ENCODE measurements at places on chromosomes 2 and 18.

DNA sequence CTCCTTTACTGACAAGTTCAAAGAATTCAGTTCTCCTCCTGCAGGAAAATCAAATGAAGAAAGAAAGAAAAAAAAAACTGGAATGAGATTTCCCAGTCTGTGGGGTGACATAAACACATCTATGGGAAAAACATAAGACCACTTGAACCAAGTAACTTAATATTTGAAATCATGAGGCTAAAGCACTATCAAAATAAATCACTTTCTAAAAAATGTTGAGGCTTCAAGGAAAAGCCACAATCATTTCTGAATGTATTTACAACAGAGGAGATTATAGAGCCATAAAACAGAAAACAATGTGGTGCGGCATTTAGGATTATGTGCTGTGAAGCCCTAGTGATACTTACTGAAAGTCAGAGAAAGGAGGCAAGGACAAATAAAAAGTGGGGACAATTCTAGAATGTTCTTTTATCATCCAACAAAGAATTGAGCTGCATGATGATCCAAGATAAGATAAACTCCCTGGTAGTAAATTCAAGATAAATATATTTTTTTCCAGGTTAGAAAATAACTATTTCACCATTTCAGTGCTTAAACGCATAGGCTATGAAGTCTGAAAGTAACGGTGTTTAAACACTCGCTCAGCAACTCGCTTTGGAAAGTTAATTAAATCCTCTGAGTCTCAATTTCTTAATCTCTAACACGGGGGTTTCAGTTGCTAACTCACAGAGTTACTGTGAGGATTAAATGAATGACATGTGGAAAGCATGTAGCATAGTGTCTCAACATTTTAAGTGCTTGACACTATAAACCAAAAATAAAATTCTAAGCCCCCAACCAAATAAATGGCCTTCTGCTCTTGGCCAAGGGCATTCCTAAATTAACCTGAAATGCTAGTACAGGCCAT lies 288.5 kb downstream of the AGPS start:
- no peak for DNase-seq

- no peak for DNase-seq
Observed at GRCh38 chr2:10842506-10842905, 29.9 kb upstream of the PDIA6 start.

DNA sequence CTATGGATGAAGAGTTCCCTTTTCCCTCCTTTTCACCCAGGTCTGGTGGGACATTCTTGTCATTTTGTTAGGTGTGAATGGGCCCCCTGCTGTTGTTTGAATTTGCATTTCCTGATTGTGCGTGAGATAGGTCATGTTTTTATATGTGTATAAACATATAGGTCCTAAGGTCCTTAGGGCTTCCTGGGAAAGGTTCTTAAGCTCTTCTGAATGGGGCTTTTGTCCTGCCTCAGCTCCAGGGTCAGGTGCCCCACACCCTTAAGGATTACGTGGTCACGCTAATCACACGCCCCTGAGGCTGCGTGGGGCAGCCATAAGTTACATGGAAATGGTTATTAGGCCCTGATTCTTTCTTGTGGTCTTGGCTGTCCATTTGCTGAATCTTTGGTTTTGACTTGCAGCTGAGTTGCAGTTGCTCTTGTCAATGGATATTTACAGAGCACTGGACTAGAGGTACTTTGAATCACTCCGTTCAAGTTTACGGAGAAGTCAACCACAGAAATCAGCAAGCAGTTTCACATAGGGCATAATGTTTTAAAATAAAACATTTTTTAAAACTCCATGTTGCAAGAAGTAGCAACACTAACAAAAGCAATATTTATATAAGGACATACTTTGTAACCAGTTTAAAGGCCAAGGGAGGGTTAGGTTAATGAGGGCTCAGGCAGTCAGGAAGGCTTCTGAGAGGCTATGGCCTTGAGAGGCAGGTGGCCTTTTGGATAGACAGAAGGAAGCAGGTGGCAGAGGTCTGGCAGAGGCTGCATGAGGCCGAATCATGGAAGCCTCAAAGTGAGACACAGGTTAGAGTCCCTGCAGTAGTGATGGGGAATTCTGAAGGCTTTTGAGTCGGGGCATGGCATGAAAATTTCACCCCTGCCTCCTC lies 24.2 kb downstream of the LIPG start:
- DNase-seq: no peak

DNA sequence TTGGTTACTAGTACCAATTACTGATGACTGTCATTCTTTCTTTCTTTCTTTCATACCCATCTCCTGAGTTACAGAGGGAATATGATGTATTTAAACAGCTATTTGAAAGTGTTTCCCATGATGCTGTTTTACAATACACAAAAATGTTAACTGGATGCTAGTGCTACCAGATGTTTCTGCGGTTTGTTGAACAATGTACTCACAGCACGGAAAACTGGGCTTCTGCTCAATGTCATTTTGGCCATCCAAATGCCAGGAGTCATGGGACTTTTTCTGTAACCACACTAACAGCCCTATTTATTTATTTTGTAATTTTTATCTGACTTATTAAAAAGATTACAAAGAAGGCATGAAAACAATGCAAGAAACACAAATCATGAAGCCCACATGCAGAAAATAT lies 313.8 kb downstream of the RIT2 start:
- no peak for DNase-seq

GRCh38 chr2:174667250-174667860 lies 69.8 kb upstream of the WIPF1 start:
- no peak for DNase-seq

DNA sequence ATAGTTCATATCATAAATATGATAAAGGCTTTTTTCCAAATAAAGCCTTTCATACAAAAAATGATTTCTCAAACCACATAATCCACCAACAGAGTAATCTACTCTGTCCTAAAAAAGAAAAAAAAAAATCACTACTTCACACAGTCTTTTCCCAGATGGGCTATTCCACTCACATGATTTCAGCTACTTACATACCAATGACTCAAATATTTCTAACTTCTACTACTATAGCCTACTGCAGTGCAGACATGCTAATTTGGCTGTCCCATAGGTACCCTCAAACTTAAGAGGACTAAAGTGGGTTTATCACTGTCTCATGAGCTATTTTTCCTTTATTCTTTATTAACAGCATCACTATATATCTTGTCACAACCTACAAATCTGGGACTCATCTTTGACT lies 57.4 kb downstream of the SLC66A3 start:
- no peak for DNase-seq

DNA sequence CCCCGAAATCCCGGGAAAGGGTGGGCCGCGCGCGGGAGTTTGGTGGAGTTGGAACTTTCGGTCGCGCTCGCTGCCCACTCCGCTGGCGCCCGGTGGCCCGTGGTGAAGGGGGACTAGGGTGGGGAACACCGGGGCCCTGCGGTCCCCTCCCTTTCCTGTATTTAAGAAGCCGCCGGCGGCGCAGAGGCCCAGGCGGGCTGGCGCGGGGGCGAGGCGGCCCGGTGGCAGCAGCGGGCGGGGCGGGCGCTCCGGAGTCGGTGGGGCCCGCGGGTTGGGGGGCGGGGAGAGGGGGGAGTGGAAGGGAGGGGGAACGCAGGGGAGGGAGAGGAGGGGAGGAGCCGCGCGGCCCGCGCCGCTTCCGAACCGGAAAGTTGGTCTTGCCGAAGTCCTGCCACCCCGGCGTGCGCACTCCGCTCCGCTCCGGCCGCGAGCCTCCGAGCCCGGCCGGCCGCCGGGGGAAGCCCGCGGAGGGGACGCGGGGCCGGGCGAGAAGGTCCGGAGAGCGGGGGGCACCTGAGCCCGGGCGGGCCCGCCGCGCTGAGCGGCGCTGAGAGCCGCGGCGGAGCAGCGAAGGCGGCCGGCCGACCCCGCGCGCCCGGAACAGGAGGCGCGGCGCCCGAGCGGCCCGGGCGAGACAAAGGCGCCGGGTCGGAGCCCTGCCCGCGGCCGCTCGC lies 425 bp upstream of the SALL3 start:
- no peak for DNase-seq

GRCh38 chr2:9758741-9759140 lies 84.5 kb upstream of the TAF1B start:
- no peak for DNase-seq

DNA sequence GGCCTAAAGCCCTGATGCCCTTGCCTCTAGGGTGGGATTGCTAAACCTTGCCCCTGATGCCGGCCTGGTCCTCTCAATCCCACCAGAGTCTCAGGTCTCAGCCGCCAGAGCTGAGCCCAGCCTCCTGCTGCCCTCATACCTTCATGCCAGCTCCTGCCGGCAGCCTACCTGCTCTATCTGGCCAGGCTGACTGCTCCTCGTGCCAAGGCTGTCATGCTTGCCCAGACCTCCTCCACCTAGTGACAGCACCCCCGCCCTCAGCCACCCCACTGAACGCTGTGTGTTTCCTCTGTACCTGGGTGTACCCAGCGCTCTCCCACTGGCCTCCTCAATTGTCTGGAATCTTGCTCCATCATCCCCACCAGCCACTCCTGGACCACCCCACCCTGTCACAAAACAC lies 120.1 kb downstream of the CACNB4 start:
- no peak for DNase-seq

DNA sequence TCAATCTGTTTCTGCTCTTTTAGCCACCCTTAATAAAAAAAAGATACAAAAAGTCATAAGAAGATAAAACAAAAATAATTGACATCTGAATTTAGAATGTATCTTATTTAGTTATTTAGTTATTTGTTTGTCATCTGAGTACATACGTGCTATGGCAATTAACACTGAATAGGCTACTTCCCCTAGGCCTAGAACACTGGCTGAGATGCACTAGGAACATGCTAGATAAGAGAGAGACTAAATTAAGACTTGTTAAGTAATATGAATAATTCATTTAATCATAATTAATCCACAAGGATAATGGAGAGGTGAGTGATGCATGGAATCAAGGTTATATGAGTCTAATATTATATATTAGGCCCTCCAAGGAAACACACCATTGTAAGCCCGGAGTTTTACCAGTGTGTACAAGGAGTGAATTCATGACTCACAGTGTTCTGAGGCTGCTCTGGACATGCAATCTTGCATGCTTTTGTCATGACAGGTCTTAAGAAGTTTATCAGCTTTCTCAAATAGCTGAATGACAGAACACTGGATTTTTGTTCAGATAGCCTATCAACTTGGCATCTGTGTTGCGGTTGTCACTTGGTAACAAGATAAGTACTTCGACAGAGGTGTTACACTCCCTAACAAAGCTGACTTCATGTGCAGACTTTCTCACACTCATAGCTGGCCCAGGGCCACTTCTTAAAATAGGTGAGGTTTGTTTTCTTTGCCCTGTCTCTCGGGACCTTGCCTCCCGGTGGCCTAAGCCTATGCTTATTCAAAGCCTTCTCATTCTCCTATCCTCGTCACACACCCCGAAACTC lies 5.0 kb upstream of the SERPINB2 start:
- DNase-seq: no peak

GRCh38 chr18:31500051-31500688 lies 2.2 kb downstream of the DSG2 start:
- peak; percentile 90 for DNase-seq

DNA sequence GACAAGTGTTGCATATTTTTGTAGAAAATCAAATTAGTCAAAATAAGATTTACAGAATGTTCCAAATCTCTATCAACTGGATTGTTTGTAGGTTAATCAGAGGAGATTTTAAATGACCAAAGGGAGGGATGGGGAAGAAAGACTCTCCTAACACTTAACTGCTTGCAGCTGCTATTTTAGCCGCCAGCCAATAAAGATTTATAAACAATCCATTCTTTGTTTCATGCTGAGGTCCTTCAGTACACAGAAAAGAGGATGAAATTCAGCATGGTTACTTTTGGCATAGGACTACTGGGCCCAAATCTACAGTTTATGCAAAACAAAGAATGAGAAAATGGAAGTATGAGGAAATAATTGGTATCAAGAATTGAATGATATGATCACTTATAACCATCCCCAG lies 86.4 kb upstream of the FN1 start:
- DNase-seq: no peak

DNA sequence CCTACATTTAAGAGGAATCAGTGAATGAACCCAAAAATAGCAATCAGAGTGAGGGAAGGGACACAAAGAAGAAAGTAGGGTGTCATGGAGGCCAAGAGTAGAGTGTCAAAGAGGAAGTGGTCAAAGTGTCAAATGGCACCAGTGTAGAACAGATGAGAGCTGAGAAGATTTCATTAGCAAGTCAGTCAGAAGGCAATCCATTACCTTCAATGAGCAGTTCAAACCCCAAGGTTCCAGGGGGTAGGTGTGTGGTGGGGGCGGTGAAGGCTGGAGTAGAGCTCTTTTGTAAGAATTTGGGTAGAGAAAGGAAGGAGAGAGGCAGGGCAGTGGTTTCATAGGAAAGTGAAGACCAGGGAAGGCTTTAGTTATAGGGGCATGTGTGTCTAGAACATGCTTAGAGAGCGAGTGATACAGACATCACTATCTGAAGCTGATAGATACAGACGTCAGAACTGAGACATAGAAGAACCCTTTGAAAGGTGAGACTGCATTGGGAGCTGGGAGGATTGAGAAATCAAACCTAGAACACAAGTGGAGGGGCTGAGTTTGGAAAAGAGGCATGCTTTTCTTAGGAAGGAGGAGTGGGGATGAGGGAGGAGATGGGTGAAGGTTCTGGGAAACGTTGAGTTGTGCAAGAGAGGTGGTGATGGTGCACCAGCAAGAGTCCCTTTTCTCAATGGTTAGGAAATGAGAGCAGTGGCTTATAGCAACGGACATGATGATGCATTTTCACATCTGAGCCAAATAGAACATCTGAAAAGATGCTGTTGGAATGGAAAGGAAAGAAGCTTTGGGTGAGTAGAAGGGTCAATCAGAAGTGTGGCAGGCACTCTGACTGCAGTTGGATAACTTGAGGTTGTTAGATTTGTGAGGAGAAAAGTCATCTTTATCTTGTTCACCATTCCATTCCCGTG lies 48.9 kb upstream of the IL1RL1 start:
- DNase-seq: no peak

DNA sequence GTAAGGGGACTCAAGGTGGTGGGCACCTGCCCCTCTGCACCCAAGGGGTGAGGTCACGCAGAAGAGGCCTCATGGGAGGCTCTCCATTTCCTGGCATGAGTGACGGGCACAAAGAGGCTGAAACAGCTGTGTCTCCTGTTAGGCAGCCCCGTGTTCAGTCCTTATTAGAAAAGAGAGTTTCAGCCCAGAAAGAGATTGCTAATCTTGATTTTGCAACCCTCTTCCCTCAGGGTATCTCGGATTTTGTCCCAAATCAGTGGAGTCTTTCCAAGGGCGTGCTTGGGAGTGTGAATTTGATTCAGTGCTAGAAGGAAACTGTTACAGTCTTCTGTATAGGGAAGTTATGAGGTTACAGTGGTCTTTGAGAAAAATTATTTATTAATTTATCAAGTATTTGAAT lies 10.4 kb downstream of the TNFRSF11A start:
- DNase-seq: no peak

GRCh38 chr2:111030260-111030891 lies 90.3 kb upstream of the BCL2L11 start:
- DNase-seq: no peak

Data from RPMI8226 (cell line).